ENCODE measurements at places on chromosomes 11 and 22. TPM values are rescaled to one million over a fixed set of nuclear protein-coding genes. Genes with fewer than 3 reads are reported as not detected.

- no peak for DNase-seq
Measured at GRCh38 chr22:21959274-21960074, 6.8 kb upstream of the PPM1F start.

- no peak for DNase-seq
Measured at GRCh38 chr11:44309478-44310205, at the start of gene ALX4. Gene ALX4 (minus strand): TSS chr11:44310139. CDS start chr11:44310062, 77 bp downstream.

LIF gene
- total RNA-seq, result 0.38 TPM

DNA sequence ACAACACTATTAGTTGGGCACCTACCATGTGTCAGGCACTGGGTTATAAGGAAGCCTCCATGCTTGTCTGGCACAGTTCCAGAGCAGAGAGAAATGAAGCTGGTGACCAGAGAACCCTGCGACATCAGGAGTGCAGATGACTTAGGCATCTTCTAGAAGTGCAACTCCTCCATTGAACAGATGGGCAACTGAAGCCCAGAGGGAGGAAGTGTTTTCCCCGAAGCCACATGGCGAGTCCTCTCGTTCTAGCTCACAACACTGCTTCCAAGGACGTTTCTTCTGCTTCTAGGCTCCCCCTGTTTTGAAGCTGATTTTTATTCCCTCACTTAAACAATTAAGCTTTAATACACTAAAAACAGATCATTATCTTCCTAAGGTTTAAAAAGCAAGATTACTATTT is 109.8 kb upstream of the SYT13 start:
- no peak for DNase-seq

KCNJ4 gene
- not detected for total RNA-seq

GRCh38 chr11:33933602-33934001 is 41.7 kb upstream of the LMO2 start:
- DNase-seq, result no peak

DNA sequence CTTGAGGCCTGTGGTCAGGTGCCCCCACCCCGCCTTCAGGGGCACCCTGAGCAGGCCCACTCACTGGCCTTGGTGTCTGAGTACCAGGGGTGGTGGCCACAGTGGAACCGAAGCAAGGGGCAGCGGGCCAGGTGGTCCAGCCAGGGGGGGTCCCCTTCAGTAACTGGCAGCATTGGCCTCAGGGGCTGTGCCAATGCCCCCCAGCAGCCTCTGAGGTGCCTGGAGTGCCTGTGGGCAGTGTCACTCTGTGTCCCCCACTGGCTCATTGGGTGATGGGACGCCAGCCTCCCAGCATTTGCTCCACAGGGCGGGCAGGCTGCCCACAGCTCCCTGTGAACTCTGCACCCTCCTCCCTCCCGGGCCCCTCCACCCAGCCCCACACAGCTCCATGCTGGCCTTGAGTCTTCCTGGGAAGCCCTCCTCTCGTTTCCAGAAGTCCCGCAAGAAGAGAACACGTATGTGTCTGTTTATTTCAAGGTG is 29.5 kb upstream of the CARS1 start:
- peak; percentile 38 for DNase-seq

GRCh38 chr11:2669634-2670469 is 29.9 kb downstream of the KCNQ1OT1 start:
- DNase-seq, result no peak

GRCh38 chr11:114215871-114216795 is 80.1 kb upstream of the NNMT start:
- no peak for DNase-seq
